ENCODE measurements at places on chromosomes 16 and 17.

- DNase-seq, result no peak
These were observed 150.6 kb downstream of the CLEC16A start for GRCh38 chr16:11094857-11095565.

- DNase-seq, result no peak
These were observed 594.8 kb upstream of the GOT2 start for GRCh38 chr16:59328961-59329360.

DNA sequence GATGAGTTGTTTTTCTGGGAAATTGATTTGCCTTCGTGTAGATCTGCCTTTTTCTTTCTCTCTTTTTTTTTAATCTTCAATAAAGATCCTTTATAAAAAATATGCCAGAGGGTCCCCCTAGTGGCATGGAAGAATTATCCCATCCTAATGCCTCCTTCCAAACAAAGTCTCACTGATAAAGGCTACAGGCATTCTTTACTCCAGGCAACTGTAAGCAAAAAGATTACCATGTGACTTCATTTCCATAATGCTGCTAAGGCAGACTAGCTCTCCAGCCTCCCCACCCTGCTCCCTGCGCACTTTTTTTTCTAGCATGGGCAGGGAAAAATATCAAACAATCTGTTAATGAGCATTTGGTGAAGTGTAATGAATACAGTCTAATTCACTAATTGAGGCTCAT lies 220.2 kb upstream of the CDH8 start:
- DNase-seq, result no peak

DNA sequence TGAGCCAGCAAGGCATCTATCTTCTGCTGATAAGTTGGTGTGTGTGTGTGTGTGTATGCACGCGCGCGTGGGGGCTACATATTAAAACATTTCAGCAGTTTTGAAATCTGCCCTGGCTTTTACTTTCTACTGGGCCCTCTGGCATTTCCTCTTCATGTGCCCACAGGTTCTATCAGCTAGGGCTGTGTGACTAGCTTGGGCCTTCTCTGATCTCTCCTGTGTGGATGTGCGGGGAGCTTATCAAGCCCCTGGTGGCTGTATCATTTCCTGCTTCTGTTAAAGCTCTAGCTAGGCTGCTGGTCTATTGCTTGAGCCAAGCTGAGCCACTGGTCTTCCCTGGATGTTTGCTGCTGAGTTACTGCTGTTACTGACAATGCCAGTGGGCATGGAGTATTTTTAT lies 132.5 kb downstream of the AATF start:
- no peak for DNase-seq

DNA sequence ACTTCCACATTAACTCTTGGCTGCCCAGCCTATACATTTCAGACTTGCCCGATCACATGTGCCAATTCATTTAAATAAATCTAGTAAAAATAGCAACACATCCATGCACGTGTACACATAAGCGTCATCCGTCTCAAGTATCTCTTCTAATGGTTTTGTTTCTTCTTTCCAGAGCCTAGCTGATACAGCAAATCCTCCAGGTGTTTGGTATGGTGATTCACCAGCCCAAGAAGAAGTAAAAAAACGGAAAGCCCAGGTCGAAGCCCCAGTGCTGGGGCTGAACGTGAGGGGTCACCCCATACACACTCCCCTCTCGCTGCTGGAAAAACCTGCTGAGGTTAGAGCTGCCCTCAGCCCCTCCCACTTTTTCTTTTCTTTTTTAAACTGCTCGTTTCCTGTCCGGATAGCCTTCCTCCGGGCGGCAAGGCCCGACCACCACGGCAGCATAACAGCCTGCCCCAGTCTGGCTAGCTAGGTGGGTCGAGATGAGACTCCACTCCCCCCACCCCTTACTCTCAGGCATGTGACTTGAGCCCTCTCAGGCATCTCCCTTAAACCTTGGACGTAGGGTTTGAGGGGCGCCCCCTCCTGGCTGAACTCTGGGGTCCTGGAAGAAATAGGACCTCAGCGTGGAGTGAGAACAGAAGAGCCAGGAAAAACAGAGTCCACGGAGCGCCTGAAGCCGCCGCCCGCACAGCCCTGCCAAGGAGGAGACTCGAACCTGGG lies 13.9 kb upstream of the OR1F1 start:
- no peak for DNase-seq

GRCh38 chr17:35132099-35132498 lies 10.0 kb downstream of the NLE1 start:
- DNase-seq, result no peak

GRCh38 chr17:36697903-36698530 lies 96.6 kb downstream of the MRM1 start:
- no peak for DNase-seq

GRCh38 chr17:58991718-58992331 lies 114.9 kb downstream of the TRIM37 start:
- DNase-seq, result no peak

DNA sequence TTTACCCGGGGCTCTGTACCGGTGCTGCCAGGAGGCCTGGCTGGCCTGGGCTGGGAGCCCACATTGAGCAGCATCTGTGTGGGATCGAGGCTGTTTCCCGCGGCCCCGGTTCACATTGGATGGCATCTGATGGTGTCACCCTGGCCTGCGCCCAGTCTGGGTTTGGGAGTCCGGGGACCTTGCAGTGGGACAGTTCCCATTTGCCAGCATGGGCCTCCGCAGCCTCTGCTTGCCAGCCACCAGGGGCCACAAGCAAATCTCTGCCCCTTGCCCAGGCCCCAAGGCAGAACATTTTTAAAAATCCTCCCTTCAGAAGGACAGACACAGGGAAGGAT lies 64.5 kb downstream of the BANP start:
- DNase-seq, result no peak

Measured in fibroblast of skin of left biceps (primary cell).